Spinal cord (tissue), 10 donors: ENCODE measurements at places on chromosomes 16 and 17. TPM values are rescaled to one million over a fixed set of nuclear protein-coding genes. Genes with fewer than 3 reads are reported as not detected.

Gene SEC14L5
- total RNA-seq, result 4.5 TPM

Gene KRT36
- total RNA-seq, result not detected

Gene FAM83G
- total RNA-seq, result 1.2 TPM

Gene CPD
- total RNA-seq, result 101 TPM

Gene CES3
- 2.1 TPM for total RNA-seq

Gene CA7
- total RNA-seq, result 0.50 TPM

DNA sequence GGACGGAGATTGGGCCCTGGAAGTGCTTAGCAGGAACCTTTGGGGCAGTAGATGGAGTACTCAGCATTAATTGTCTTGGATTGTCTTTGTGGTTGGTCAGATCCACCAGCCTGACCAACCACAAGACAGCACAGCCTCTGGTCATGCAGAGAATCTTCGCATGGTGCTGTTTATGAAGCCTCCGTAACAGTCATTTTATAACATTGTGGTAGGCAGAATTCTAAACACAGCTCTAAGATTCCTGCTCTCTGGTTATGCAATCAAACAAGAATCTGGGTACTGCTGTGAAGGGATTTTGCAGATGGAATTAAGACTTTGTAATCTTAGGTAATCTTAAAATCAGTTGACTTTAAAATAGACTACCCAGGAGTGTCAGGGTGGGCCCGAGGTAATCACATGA, 312.2 kb upstream of the GOT2 start:
- no peak for DNase-seq

DNA sequence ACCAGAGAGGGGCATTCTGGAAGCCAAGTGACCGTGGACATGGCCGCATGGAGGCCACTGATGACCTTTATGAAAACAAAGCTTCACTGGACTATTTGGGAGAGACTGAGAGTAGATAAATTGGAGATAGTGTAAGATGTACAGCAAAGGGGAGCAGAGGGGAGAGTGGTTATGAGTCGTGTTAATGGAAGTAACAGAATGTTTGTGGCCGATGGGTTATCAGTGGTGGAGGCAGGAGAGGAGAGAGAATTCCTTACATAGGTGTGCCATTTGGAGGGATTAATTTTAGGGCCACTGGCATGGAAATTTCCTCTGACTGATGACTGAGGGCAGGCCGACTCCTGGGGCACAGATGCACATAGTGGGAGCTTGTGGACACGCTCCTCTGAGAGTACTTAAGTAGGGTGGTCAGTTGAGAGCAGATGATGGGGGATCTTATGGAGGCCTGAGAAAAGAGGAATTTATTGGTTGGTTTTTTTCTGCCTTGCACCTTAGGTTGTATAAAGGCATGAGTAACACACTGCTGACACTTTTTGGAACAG, 19.2 kb downstream of the PRPSAP2 start:
- no peak for DNase-seq

DNA sequence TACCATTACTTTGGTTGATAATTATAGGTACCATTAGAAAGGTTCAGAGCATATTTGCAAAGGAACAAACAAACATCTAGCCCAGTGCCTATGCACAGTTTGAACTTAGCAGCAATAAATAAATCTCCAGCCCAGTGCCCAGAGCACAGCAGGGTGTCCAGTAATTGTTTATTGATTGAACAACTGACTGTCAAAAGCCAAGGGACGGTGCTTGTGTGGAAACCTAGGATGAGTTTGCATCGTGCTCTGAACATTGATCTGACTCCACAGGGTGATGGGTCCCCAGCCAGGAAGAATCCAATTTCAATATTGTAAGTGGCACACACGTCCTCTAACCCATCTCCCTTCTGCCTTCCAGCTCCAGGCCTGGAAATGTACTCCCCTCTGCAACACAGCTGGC, 625.5 kb upstream of the C16orf82 start:
- DNase-seq, result no peak

DNA sequence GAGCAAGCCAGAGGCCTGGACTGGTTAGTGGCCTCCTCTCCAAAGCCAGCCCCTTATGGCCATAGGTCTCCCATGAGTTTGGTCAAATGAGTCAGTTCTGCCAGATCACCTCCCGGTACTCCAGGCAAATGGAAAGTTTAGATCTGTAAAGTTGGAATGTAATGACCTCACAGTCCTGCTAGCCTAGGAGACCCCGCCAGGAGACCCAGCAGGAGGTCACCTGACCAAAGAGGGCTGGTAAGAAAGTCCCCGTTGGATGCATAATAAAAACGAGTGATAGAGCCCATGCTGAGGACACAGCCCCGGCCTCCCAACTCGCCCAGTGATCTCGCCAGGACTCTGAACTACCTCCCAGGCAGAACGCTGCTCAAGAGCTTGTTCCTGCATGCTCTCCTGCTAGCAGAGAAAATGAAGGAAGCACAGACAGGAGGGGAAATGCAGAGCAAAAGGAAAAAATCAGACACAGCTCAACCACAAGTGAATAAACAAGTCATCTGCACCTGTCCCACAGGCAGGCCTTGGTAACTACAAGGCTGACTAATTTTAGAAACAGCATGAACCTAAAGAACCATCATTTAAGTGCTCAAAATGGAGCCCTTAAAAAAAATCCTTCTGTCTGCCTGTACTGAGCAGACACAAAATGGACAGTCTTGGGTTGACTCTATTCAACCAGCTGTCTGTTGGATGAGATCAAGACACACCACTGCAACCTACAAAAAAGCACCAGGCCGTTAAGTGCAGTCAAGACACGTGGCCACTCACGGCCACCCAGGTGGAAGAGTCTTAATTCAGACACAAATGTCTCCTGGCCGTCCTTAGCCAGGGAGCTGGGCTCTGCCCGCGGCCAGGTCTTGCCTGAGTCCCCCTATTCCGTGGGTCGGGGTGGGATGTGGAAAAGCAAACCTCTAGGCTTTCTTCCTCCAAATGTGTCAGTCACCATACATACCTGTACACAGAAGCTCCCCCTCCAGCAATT, 9.2 kb downstream of the CDIP1 start:
- DNase-seq, result no peak

- no peak for DNase-seq
Measured at GRCh38 chr16:15811481-15812400, 45.1 kb downstream of the MYH11 start.

DNA sequence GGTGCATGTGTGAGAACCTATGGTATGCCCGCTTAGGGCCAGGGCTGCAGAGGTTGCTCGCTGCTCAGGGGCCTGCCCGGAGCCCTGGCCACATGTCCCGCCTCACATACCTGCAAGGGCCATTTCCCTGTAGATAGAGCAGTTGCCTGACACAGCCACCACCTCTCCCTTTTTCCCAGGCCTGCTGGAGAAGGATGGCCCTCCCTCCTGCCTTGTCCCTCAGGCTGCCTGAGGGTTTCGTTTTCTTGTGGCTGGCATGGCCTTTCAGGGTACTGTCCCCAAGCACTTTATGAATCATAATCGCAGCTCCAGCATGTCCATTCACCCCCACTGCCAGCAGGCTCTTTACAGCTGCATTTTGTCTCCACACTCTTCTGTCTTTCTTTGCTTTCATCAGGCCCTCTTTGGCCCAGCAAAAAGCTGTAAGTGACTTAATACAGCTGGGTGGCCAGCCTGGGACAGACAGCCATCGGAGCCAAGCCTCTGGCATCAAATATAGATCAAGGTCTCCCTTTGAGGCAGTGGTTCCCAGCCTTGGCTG, 65.7 kb downstream of the MPRIP start:
- DNase-seq, result no peak

DNA sequence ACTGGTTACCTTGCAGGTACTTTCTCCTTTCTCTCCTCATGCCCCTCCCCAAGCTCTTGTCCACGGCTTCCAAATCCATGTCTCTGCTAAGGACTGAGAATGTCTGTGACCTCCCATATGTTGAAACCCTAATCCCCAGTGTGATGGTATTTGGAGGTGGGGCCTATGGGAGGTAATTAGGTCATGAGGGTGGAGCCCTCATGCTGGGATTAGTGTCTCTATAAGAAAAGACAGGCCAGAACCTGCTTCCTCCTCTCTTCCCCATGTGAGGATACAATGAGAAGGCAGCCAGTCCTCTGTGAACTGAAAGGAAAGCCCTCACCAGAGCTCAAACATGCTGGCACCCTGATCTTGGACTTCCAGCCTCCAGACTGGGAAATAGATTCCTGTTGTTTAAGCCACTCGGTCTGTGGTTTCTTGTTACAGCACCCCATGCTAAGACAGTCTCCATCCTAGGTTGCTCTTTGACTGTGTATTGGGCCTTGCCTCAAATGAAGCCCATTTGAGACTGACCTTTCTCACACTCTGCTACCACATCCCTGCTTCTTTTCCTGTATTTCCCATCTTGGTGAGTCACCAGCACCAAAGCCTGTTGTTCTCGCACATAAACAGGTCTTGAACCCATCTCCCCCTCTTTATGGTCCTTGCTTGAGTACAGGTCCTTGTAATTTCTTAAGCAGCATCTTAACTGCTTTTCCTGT, 135.0 kb downstream of the CDK5R1 start:
- no peak for DNase-seq

DNA sequence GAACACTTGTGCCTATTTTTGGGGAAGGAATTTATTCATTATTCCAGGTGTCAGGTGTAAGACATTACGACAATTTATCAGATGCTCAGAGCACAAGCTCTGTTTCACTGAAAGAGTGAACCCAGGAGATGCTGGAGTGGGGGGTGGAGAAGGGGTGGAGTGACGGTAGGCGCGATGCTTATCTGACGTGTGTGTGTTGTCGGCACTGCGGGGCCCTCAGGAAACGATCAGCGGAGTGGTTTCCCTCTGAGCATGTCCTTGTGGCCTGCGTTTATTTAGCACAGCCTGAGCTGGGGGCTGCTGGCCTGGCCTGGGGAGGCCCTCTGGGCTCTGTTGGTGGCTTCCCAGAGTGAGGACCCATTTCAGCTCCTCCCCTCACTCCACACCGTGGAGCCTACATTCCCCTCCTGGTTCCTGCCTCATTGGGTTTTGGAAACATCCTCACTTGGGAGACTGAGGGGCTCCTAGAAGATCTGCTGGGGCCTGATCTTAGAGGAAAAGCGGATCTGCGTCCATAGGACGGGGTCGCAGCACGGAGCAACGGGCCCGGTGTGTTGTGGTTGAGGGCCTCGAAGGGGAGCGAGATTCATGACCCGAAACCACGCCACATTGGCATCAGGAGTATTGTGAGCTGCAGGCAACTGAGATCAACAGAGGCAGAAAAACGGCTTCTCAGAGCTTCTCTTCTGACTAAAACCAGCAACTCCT, 19.0 kb upstream of the GNG13 start:
- DNase-seq, result no peak

DNA sequence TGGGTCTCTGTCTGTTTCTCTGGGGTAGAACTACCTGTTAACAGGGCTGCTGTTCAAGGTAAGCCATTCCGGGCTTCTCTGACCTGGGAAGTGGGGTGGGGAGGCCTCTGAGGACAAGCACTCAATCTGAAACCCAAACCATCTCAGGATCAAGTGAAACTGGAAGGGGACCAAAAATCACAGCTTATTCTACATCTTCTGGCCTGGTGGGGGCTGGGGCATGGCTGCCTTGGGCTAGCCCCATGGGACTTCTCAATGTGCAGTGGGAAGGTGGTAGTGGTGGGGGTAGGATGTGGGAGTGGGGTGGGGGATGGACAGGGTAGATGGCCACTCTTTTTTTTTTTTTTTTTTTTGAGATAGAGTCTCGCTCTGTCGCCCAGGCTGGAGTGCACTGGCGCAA, 5.5 kb downstream of the FLOT2 start:
- no peak for DNase-seq

GRCh38 chr17:42329025-42329976, 41.0 kb downstream of the STAT5A start:
- DNase-seq, result no peak
